ENCODE measurements at places on chromosomes 3 and 15. TPM values are rescaled to one million over a fixed set of nuclear protein-coding genes. Genes with fewer than 3 reads are reported as not detected.

Gene PRSS50
- polyA plus RNA-seq: not detected

Gene DNAJB11
- polyA plus RNA-seq: 33.9 TPM

Gene CPNE4
- 0.30 TPM for polyA plus RNA-seq

DNA sequence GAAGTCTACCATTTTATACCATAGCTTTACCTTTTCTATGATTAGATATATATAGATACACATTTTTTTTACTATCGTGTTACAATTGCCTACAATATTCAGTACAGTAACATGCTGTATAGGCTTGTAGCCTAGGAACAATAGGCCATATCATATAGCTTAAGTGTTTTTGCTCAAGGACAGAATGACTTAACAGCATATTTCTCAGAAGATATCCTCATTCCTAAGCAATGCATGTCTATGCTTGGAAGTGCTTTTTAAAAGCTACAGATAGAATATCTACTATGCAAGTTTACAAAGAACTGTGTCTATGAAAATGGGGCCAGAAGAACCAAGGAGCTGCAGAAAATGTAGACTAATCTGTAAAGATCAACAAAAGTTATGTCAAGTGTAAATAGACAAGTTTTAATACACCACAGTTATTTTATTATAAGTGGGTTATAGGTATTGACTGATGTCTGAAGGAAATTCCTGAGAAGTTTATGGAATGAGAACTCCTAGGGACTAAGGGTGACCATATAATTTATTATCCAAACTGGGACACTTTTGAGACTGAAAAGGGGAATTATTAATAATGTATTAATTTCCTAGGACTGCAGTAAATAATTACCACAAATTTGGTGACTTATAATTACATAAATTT, 138.7 kb upstream of the TGFBR2 start:
- no peak for DNase-seq

- DNase-seq: no peak
Observed at GRCh38 chr3:26246901-26247300, 375.7 kb upstream of the LRRC3B start.

GRCh38 chr15:77807115-77807514, 174.4 kb upstream of the LINGO1 start:
- DNase-seq: no peak

GRCh38 chr15:80970018-80970657, 19.5 kb downstream of the MESD start:
- DNase-seq: peak; percentile 87

DNA sequence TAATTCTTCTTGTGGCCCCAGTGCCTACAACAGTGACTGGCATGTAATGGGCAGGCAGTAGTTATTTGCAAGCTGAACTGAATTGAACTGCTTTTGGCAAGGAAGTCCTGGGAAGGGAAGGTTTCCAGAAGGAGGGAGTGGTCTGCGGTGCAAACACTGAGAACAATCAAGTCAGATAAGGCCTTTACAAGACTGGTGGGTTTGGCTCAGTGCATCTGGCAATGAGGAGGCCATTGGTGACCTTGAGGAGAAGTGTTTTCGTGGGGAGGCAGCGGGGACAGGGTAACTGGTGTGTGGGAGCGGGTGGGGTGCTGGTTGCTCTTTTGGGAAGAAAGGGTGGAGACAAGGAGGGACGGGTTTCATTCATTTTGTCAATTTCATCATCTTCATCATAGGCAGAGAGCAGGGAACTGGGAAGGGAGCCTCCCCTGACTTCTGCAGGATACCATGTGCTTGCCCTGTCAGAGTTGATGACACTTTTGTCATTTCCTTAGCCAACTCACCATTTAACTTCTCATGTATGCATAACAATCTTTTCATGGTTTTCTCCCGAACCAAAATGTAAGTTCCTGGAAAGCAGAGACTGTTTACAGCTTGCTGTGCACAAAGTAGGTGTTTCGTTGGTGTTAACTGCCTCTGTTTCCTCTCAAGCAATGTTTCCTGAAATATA, 8.4 kb upstream of the EHD4 start:
- DNase-seq: peak; percentile 82

- no peak for DNase-seq
Observed at GRCh38 chr15:27936164-27936563, 163.0 kb downstream of the OCA2 start.

GRCh38 chr3:122105626-122106025, 50.5 kb downstream of the CD86 start:
- no peak for DNase-seq

- DNase-seq: no peak
Observed at GRCh38 chr3:182913889-182914288, 66.4 kb downstream of the DCUN1D1 start.
